CD4-positive, alpha-beta T cell treated with Interleukin-12 subunit alpha and Interleukin-12 subunit beta, for 1 hour (primary cell): ENCODE measurements at places on chromosomes 3 and 15.
A peak's percentile ranks its signal among the peaks of the same experiment; 100 is the strongest.

GRCh38 chr3:31668242-31668641 is 135.5 kb downstream of the STT3B start:
- no peak for DNase-seq

DNA sequence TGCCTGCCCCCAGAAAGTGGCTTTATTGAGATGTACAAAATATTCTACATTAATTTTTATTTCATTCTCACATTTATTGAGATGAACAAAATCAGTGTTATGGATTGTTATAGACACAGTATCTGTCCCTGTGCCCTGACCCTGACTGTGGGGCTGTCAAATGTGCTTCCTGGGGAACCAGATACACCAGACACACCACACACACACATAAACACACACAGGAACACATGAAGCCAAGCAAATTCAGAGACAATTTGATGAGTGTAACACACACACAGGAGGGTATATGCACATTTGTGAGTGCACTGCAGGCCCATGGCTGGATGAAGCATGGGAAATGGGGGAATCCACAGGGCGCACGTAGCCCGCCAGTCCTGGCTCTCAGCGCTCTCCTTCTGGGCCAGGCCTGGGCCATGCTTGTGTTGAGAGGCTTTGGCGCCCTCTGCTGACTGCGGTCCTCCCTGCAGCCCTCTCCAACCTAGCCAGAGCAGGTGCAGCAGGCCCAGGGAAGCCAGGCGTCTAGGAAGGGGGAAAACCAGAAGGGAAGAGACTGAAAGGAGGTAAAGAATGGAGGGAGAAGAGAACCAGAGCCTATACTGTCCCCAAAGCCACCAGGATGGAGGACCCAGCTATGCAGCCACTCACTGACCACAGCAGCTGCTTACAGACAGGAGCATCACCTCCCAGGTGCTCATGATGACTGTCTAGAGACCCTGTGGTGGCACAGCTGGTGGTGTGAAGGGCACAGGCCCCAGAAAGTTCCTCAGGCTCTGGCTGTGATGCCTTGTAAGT is 18.0 kb upstream of the LOXL1 start:
- DNase-seq, result peak; percentile 69

DNA sequence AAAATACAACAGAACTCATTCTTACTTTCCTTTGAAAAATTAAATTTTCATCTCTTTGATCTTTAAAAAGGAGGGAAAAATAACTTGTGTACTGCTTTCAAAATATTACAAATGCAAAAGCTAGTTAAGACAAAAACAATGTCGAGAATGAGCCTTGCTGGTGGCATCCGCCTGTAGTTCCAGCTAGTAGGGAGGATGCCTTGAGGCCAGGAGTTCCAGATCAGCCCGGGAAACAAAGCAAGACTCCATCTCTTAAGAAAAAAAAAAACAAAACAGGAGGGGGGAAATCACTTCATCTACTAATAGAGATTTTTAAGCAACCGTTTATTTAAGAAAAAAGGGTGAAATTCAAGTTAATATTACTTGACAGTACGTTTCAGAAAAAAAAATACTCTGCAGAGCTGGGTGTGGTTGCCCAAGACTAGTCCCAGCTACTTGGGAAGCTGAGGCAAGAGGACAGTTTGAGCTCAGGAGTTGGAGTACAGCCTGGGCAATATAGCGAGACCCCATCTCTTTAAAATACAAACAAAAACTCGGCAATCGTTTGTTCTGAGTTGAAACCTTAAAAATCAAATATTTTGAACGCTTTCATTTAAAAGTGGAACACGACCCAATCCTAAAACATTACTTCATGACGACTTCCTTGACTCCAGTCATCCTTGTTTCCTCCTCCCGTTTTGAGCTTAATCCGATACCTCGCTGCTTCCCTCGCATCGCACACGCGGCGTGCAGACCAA is 1.2 kb downstream of the KPNA1 start:
- no peak for DNase-seq

DNA sequence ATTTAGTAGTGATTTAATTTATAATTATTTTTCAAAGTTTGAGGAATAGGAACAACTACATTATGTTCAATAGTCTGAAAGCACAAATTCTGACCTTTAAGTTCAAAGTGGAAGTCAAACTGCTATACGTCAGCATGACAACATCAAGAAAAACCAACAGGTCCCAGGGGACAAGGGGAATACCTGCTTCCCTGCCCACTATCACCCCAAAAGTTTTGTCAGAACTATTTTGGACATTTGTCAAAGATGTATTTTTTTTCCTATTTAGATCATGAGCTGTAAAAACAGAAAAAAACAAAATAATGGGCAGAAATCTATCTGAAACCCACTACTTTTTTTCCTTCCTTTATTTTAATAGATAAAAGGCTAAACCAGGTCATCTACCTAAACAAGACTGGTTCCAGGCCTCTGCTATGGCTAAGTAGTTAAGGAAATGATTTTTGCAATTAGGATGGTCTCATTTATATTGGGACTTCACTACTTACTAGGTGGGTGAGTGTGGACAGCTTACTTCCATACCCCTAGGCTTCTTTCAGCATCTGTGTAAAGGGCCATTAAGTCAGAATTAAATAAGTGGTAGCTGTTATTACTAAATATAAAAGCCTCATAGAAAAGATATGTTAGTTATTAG is 746.3 kb downstream of the FHIT start:
- DNase-seq, result no peak

GRCh38 chr15:78067328-78068228 is 9.9 kb downstream of the TBC1D2B start:
- no peak for DNase-seq

DNA sequence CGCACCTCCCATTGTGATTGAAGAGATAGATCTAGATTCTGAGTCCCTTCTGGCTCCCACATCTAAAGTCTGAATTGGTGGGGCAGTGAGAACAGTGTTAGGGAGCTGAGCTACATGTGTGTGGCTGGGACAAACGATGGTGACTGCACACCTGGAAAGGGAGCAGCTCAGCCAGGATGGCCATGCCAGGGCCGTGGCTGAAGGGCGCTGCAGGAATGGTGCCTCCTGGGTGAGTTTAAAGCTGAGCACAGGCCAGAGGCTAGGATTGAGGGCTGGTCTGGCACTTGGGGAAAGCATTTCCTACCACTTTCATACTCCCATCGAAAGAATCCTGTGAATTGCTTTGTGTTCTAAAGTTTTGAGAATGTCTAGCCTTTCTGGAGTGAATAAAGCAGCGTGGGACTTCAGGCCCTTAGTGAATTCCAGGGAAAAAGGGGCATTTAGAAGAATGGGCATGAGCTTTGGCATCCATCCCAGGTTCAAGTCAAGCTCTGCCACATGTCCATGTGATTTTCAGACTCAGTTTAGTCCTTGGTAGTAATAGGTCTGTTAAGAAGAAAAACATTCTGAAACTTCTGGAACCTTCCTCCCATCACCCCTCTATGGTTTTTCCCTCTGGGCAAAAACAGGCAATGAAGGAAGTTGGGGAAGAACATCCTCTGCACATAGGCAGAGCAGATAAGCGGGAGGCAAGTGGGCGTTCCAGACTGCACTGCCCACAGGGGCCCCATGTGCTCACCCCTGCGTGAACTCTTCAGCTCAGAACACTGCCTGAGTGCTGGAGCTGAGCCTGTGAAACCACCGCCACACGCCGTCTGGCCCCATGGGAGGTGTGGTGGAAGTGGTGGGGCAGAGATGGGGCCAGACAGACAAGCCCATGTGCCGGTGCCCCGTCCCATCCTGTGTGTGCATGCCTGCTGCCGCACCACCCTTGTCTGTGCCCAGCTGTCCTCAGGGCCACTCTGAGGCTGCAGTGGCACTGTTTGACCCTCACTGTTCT is 12.9 kb upstream of the CPNE9 start:
- no peak for DNase-seq

DNA sequence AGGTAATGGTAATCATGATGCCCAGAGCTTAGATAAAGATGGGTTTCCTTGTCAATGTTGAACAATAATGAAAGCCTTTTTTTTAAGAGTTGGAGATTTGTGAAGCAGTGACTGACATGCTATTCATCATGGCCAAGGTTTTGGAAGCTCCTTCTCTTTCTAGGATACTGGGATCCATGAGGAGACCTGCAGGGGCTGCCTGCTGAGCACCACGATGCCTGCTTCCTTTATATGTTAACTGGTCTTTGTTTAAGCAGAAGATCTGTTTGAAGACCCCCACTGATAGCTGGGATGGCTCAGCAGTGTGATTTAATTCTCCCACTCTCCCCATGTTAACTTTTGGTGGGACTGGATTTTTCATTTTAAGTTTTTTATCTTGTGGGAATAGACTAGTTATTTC is 15.8 kb downstream of the RBP1 start:
- no peak for DNase-seq

DNA sequence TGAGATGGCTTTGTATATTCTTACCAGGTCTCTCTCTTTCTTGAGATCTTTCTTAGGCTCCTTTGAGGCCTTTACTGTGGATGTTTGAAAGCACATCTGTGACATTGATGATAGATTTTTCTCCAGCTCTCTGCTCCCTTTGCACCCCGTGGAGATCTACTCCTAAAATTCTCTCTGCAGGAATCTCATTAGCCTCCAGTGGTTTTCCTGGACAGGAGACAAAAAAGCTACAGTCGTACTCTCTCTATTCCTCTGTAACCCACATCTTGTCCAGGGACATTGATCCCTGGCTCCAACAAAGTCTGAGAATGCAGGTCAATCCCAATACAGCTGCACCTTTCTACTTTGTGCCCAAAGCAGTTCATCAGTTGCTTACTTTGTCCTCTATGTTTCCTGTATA is 68.2 kb downstream of the RBMS3 start:
- no peak for DNase-seq

DNA sequence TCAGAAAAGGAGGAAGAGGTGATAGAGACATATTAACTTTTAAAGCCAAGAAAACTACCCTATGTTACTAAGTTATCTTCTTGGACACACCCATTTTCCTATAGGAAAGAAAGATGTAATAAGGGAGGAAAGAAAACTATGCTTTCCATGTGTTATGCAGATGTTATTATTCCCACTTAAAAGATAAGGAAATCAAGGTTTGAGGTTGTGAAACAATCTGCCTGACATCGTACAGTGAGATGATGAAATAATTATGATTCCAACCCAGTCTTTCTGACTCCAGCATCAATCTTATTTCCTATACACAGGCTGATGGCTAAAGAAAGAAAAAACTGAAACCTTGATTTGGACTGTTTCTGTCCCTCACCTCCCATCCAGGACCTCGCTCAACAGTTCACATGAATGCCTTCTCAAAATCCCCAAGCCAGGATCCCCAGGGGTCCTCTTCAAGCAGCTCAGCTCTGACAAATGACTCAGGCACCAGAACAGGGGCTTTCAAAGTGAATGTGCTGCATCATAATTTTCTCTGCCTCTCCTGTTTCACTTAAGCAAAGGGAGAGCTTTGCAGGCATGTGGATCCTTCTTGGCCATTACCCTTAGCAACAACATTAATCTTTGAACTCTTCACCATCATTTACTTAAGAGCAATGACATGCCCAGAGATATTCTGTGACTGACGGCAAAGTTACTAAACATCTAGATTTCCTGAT is 12.4 kb upstream of the EID1 start:
- DNase-seq, result no peak

DNA sequence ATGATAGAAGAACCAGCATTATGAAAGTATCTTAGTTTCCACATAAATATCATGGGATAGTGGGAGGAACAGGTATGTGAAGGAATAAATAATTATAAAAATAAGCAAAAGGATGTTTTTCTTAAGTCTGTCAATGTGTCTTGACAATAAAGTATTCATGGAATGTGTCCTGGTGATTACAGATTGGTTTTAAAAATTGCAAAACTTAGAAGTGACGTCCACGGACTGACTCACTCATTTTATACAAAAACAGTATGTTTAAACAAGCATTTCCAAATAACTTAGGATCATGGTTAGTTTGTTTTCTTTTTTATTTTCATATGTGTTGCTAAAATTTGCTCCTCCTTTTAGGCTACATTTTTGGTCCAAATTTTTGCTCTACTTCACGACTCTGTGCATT is 687.0 kb upstream of the NECTIN3 start:
- no peak for DNase-seq

- DNase-seq, result no peak
Observed at GRCh38 chr15:25905140-25905539, 42.0 kb upstream of the ATP10A start.

DNA sequence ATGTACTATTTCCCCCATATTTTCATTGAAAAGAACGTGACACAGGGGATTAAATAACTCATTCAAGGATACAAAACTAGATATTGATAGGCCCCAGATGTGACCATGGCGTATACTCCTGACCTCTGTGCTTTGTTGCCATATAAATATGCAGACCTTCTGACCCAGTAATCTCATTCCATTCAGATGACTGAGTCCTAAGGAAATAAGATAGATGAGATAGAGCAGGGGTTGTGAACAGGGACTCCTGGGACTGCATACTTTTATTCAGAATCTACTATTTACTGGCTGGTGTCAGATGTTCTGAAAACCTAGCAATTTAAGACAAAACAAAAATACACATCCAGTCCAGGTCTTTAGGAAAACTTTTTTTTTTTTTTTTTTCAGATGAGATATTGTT is 139.2 kb upstream of the MANF start:
- no peak for DNase-seq

- DNase-seq, result no peak
Observed at GRCh38 chr3:155372281-155372680, 78.8 kb upstream of the STRIT1 start.

DNA sequence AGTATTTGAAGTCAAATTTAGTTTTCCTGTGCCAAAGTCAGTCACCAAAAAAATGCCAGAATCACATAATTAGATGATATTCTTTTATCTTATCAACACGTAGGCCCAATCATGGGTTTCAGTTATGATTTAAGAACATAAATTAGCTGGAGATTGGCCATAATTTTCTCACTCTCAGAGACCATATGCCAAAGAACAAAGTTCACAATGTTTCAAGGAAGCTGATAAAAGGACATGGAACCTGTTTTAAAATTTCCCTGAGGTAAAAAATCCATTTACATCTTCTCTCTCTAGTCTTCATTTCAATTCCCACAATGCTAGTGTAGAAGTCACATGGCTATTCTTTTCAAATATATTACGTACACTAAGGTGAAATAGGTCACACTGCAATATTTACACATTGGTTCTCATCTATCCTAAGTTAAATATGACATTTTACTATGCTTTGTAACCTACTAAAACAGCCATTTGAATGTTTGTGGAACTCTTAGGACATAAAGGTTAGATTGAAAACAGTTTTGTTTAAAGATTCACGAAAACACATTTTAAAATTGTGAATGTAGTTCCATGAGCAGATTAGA is 42.7 kb upstream of the DCUN1D1 start:
- no peak for DNase-seq

DNA sequence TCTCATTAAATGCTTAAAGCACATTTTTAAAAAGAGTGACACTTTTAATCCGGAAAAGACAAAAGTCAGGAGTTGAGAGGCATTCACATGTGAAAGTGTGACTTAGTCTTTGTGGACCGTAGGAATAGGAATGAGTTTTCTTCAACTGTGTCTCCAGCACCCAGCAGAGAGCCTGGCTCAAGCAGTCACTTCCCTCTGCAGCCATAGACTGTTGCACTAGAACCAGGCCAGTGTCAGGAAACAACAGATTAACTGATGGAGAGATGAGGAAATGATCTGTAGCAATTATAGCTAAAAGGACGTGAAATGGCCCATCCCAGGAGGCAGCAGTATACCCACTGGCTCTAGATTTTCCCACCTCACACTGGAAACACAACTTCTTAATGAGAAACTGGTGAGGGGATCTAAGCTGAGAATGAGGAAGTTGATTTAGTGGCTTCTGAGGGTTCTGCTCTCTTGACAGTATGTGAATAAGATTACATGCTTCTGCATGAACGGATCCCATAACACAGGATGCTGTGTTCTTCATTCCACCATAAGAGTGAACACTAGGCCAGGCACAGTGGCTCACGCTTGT is 19.8 kb downstream of the CFAP92 start:
- no peak for DNase-seq

GRCh38 chr3:3053974-3054373 is 56.2 kb downstream of the IL5RA start:
- no peak for DNase-seq
